ENCODE measurements at places on chromosomes 6 and 20. TPM values are rescaled to one million over a fixed set of nuclear protein-coding genes. Genes with fewer than 3 reads are reported as not detected.

Gene ZNF133
- total RNA-seq: 18.1 TPM

Gene SIRPG
- total RNA-seq: not detected

Gene LPA
- total RNA-seq: not detected

Gene ENPP3
- not detected for total RNA-seq

Gene IFT52
- total RNA-seq: 43.6 TPM

Gene TGM2
- total RNA-seq: 27.0 TPM

Gene SLCO4A1
- total RNA-seq: 34.8 TPM

Gene SLC22A16
- total RNA-seq: not detected

Gene C20orf144
- total RNA-seq: not detected

Gene EPPIN
- not detected for total RNA-seq

Gene CST5
- not detected for total RNA-seq

Gene WASF1
- 15.7 TPM for total RNA-seq

Gene VGLL2
- not detected for total RNA-seq

Gene OR2J2
- total RNA-seq: not detected

Gene SIRPD
- not detected for total RNA-seq

Gene PNPLA1
- total RNA-seq: not detected

Gene SLC12A5
- 3.4 TPM for total RNA-seq

Gene MRAP2
- 0.86 TPM for total RNA-seq

Gene CLDN20
- total RNA-seq: not detected

Gene KIAA0408
- 0.60 TPM for total RNA-seq

Gene LHFPL5
- total RNA-seq: not detected

Gene HLA-DQB1
- not detected for total RNA-seq

Gene SLA2
- not detected for total RNA-seq

Gene RBPJL
- not detected for total RNA-seq

Gene GRIK2
- total RNA-seq: 0.12 TPM

Gene GABRR2
- not detected for total RNA-seq

Gene SH3BGRL2
- total RNA-seq: 2.3 TPM

Gene CCDC170
- total RNA-seq: not detected

Measured in A172 (cell line).